ENCODE measurements at places on chromosomes 3 and 15. TPM values are rescaled to one million over a fixed set of nuclear protein-coding genes. Genes with fewer than 3 reads are reported as not detected.
A peak's percentile ranks its signal among the peaks of the same experiment; 100 is the strongest.

- no peak for DNase-seq
These were observed 60.6 kb downstream of the CHAC1 start for GRCh38 chr15:41013691-41014414.

DNA sequence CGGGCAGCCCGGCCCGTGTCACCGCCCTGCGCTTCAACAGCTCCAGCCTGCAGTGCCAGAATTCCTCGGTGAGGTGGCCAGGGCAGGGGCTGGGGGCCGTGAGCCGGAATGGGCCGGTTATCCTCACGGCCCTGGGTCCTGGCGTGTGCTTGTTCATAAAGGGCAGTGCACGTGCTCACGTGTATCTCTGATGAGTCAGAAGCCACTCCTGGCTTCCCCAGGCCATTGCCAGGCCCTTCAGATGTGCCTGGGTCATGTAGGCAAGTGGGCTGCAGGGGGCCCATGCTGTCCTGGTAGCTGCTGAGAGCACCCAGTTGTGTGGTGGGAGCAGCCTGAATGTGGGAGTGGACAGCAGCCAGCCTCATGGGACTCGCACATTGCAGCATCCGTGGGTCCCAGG lies 29.2 kb downstream of the PLXNA1 start:
- no peak for DNase-seq

GRCh38 chr3:155979746-155980145 lies 109.3 kb downstream of the GMPS start:
- no peak for DNase-seq

DNA sequence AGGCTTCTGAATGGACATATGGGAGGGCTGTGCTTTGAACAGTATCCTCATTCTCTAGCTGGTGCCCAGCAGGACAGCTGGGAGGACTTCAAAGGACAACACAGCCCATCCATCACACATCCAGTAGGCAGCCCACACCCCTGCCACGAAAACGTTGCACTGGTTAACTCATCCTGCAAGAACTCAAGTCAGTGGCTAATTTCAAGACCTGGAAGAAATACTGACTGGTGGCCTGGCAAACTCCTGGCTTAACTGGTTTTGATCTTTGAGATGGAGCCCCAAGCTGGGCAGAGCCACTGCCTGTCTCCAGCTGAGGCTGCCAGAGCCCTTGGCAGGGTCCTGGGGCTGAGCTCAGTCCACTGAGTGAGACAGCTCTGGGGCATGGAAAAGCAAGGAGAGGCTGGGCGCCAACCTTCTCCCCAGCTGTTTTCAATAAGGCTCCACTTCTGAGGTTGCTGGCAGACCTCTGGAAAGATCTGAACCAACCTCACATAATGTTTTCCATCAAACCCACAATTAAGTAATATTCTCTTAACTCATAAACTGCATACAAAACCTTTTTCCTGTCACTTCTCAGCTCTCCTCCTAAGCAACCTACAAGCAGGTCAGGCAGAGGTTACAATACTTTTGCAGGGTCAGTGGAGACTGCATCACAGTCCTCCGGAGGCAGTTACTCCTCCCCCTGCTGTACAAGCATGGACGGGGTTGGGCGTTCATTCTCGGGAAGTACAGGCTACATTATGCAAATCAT lies 110.3 kb downstream of the MYLK start:
- no peak for DNase-seq

GRCh38 chr15:37873336-37873735 lies 61.1 kb upstream of the TMCO5A start:
- DNase-seq, result no peak

DNA sequence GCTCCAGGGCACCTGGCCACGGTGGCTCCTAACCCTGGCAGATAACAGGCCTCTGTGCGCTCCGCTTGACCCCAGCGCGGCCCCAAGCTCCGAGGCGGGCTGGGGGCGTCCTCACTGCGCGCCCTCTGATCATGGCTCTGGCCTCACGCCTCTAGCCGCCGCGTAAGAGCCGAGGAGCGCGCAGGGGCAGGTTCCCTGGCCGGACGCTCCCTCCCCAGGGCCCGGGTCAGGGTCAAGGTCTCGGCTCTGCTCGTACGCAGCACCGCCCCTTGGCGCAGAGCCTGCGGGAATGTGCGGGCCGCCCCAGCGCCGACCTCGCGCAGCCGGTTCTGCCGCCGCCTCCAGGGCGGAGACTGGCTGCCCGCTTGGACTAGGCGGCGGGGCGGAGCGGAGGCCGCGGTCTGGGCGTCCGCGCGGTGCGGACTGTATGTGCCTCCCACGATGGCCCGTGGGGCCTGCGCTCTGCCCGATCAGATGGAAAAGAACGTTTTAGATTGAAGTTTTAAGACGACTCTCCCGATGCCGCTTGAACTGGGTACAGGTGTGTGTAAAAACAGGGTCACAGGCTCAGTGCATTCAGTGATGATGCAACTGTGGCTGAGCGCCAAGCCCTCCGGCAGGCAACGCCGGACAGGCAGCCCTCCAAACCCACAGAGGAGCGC lies 40.8 kb downstream of the CHST14 start:
- no peak for DNase-seq

- DNase-seq, result no peak
These were observed 752.9 kb upstream of the ARPP21 start for GRCh38 chr3:34886443-34886842.

GRCh38 chr15:44427756-44428724 lies 611 bp downstream of the CTDSPL2 start:
- peak; percentile 26 for DNase-seq

- no peak for DNase-seq
These were observed 62.4 kb downstream of the COL8A1 start for GRCh38 chr3:99700631-99701268.

- peak; percentile 71 for DNase-seq
These were observed 53.8 kb downstream of the CDCP1 start for GRCh38 chr3:45092132-45093031.

GRCh38 chr3:150080058-150080730 lies 109.5 kb upstream of the PFN2 start:
- no peak for DNase-seq

DNA sequence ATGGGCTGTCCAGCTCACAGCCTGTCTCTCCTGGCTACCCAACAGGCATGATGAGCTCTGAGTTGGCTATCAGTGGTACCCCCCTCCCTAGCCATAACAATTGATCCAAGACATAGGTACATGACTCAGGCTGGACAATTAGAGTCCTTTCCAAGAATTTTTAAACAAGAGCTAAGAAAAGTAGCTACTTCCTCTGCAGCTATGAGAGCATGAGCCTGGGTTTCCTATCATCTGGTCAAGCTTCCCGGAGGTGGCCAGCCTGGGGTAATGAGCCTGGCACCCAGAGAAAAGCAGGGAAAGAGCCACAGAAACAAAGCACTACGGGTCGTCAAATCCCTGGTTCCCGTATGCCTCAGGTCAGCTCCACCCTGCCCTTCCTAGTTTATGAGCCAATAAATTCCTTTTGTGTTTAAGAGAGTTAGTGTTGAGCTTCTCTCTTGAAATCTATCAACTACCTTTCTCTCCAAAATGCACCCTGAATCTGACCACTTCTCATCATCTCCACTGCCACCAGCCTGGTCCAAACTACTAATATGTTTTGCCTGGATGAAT lies 2.3 kb upstream of the SLC51B start:
- no peak for DNase-seq

GRCh38 chr15:56640127-56640526 lies 93.2 kb downstream of the ZNF280D start:
- DNase-seq, result no peak

- DNase-seq, result no peak
These were observed 271.7 kb downstream of the SHQ1 start for GRCh38 chr3:72576563-72576962.

GRCh38 chr3:194675081-194675640 lies 3.2 kb upstream of the LSG1 start:
- DNase-seq, result no peak

- no peak for DNase-seq
These were observed 30.2 kb upstream of the OCA2 start for GRCh38 chr15:28129231-28129848.

DNA sequence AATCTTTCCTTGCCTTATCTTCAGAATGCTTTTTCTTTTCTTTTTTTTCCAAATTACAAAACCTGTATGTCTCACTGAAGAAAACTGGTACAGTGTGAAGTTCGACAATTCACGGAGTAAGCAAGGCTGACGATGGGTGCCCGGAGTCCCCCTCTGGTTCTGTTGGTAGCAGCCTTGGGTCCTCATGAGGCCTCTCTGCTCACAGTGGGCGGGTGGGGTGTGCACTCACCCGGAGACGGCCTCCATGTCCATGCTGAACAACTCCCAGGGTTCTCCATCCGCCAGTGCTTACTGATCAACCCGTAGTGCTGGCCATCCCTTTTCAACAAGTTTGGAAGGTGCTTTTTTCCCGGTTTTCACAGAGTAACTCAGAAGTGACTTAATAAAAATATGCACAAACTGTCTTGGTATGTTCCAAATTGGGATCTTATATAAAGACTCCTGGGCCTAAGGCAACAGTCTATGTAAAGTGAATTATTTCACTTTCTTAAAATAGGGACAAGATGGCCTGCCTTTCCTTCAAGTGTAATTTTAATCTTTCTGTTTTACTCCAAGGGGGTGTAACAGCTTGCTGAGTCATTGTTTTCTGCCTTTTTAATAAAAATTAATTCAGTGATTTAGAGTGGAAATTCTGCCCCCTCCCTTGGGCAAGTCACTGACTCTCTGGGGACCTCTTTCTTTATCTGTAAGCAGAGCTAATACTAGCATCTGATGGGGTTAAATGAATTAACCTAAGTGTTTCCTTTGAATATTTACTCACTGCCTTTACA lies 23.7 kb downstream of the LRRK1 start:
- DNase-seq, result no peak

- DNase-seq, result no peak
These were observed 151.7 kb downstream of the MCTP2 start for GRCh38 chr15:94383041-94383440.

GRCh38 chr3:36147934-36148558 lies 232.3 kb upstream of the STAC start:
- DNase-seq, result no peak

DNA sequence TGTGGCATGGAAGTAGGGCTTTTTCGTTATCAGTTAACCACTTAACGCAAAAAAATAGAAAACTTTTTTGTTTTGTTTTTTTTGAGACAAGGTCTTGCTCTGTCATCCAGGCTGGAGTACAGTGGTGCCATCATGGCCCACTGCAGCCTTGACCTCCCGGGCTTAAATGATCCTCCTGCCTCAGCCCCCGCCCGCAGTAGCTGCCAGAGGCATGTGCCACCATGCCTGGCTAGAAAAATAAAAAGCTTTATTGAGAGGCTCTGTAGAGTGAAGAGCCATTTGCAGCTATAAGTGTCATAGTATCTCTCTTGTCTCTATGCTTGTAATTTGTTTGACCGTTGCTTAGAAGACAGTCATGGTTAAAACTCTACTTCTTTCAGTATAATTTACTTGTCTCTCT lies 13.5 kb downstream of the PPP4R2 start:
- DNase-seq, result no peak

GRCh38 chr3:62101488-62101887 lies 271.9 kb downstream of the FEZF2 start:
- no peak for DNase-seq

GRCh38 chr15:61115679-61116078 lies 113.4 kb downstream of the RORA start:
- no peak for DNase-seq

DNA sequence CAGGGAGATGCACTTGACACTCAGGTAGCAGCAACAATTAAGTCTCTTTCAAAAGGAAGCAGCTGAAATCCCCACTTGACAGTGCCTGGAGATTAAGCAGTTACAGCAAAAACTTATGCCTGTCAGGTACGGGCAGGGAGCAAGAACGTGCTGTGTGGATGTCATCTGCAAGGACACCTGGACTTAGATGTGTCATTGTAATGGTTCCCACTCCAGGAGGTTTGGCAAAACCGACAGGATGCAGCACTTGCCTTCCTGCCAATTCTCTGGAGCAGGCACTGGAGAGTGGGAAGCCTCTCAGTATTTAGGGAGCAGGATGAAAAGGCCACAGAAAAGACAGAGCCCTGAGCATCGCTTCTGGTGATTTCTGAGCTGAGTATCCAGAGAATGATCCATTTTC lies 292.4 kb downstream of the PDCD6IP start:
- DNase-seq, result no peak

GRCh38 chr3:102183186-102183585 lies 251.6 kb upstream of the ZPLD1 start:
- no peak for DNase-seq

DNA sequence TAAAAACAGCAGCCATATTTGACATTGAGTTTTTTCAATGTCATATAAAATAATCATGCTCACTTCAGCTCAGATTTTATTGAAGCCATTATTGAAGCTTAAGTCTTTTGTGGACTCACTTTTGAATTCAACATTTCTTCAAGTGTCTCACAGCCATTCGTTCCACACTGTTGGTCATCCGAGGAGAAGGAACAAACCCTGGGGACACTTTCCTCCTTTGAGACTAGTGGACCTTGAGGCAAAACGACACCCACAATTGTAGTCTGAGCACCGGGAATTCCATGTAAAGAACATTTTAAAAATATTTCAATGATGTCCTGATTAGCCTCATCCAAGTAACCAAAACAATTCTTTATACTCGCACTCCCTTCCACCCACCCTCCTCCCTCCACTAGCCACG lies 174.7 kb downstream of the CD47 start:
- no peak for DNase-seq

- DNase-seq, result no peak
These were observed 83.2 kb upstream of the NEDD4 start for GRCh38 chr15:56076640-56077039.

- DNase-seq, result no peak
These were observed 36.9 kb upstream of the SFMBT1 start for GRCh38 chr3:53082736-53083135.

GRCh38 chr3:143363276-143363675 lies 243.7 kb downstream of the CHST2 start:
- DNase-seq, result no peak

- DNase-seq, result no peak
These were observed 179.8 kb downstream of the ZPLD1 start for GRCh38 chr3:102614585-102614984.

DNA sequence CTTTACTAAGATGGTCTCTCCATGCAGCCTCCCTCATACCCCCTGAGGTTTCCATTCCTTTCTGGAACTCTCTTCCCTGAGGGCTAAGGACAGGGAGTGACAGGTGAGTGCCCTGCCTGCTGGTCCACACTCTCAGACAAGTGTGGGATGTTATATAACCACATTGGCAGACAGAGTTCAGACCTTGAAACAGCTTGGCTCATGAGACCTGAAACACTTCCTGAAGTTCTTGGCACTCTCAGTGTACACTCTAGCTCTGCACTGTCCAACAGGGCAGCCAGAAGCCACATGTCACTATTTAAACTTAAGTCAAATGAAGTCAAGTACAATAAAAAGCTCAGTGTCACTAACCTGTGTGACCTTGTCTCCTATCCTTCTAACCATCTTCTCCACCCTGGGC lies 188.5 kb downstream of the ZNF621 start:
- no peak for DNase-seq

- DNase-seq, result no peak
These were observed 52.8 kb downstream of the PLXNA1 start for GRCh38 chr3:127035677-127036076.

CNOT10 gene
- total RNA-seq, result 52.4 TPM

PLSCR2 gene
- not detected for total RNA-seq

IL12A gene
- 2.9 TPM for total RNA-seq

MKRN3 gene
- total RNA-seq, result not detected

TM4SF4 gene
- 0.29 TPM for total RNA-seq

SERINC4 gene
- not detected for total RNA-seq

AKAP13 gene
- total RNA-seq, result 40.9 TPM

VIPR1 gene
- total RNA-seq, result 0.43 TPM

RASGRF1 gene
- 5.9 TPM for total RNA-seq

TEX55 gene
- 0.06 TPM for total RNA-seq

PPM1L gene
- 2.4 TPM for total RNA-seq

ABHD6 gene
- total RNA-seq, result 2.4 TPM

GTF2E1 gene
- total RNA-seq, result 17.5 TPM

PRKCI gene
- 48.0 TPM for total RNA-seq

GOLGA6L10 gene
- 1.2 TPM for total RNA-seq

All from epithelial cell of proximal tubule (primary cell).